Osteocyte (in vitro differentiated cells): ENCODE measurements at places on chromosomes 2 and 18. TPM values are rescaled to one million over a fixed set of nuclear protein-coding genes. Genes with fewer than 3 reads are reported as not detected.

- H3K27ac ChIP-seq: no peak overlapping the region
- no peaks in the 10 kb centered on the region for H3K27me3 ChIP-seq
- no peaks in the 10 kb centered on the region for H3K36me3 ChIP-seq
- no peak for DNase-seq
- peaks cover 17% of the 10 kb centered on the region for H3K4me1 ChIP-seq
- H3K4me3 ChIP-seq: no peak overlapping the region
Measured at GRCh38 chr18:61556316-61556715, 223.1 kb downstream of the CDH20 start.

GRCh38 chr18:40707797-40708196 lies 1247.2 kb upstream of the PIK3C3 start:
- no peak overlapping the region for H3K4me3 ChIP-seq
- H3K27me3 ChIP-seq: no peaks in the 10 kb centered on the region
- DNase-seq: no peak
- H3K36me3 ChIP-seq: no peaks in the 10 kb centered on the region
- no peak overlapping the region for H3K27ac ChIP-seq
- H3K4me1 ChIP-seq: peaks cover 5% of the 10 kb centered on the region

DNA sequence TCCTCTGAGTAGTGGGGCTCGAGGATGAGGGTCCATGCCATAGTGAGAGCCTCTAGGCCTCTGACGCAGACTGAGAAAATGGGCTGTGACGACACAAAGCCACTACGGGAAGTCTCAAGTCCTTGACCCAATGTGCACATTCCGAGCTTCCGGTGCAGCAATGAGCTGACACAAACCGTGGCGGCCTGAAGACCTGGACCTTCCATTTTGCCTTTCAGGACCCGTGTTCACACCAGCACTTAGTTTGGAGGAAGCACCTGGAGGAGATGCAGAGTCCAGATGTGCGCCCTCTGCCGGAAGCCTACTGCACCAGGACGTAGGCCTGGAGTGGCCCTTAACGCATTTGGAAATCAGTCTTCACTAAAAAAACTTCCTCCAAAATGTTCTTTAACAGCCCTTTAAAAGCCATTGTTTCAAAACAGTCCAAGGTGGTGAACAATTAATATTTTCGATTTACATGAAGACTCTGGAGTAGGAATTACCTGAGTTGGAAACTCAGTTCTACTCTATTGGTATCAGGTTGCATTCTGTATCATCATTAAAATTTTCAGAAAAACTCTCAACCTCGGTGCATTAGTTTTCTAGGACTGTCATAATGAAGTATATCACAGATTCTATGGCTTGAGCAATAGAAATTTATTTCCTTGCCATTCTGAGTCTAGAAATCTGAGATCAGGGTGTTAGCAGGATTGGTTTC lies 33.9 kb downstream of the BMP10 start:
- no peaks in the 10 kb centered on the region for H3K36me3 ChIP-seq
- no peak overlapping the region for H3K4me3 ChIP-seq
- no peak for DNase-seq
- H3K4me1 ChIP-seq: peaks cover 18% of the 10 kb centered on the region
- H3K27ac ChIP-seq: no peak overlapping the region

DNA sequence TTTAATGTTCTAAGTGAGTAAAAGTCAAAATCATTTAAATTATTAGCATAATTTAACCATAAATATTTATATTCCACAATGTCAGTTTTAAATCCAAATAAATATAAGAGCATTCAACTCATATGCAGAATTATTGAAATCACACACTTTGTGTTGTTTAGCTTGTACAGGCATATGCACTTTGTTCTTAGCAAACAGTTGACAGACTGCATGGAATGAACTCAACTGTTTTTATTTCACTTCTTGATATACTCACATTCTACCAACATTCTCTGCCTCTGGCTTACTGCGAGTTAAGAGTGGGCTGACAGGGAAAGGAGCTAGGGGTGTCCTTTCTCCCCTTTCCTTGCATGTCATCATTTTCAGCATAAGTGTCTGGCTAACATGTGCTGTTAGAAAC lies 7.6 kb upstream of the PIEZO2 start:
- no peak overlapping the region for H3K4me3 ChIP-seq
- no peaks in the 10 kb centered on the region for H3K36me3 ChIP-seq
- H3K27ac ChIP-seq: no peak overlapping the region
- H3K27me3 ChIP-seq: no peaks in the 10 kb centered on the region

- peaks cover 2% of the 10 kb centered on the region for H3K36me3 ChIP-seq
- no peak overlapping the region for H3K4me3 ChIP-seq
- H3K4me1 ChIP-seq: no peaks in the 10 kb centered on the region
- no peak for DNase-seq
- no peak overlapping the region for H3K27ac ChIP-seq
- peaks cover 7% of the 10 kb centered on the region for H3K27me3 ChIP-seq
Measured at GRCh38 chr2:206890179-206890578, 49.1 kb upstream of the CPO start.

DNA sequence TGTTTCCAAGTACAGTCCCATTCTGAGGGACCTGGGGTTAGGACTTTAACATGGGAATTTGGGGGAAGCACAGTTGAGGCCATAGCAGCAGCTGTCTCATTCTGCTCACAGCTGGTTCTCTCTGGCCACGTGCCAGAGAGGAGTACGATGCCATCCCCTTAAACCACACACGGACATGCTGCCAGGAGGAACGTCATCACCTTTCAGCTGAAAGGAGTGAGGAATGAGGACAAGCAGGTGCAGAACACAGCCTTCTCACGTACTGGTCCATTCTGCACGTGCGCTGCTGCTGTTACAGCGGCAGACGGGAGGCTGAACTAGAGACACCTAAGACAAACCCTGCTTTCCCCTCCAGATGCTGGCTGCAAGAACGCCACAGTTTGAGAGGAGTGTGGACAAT lies 33.5 kb downstream of the ODC1 start:
- peaks cover 6% of the 10 kb centered on the region for H3K36me3 ChIP-seq
- H3K4me1 ChIP-seq: peaks cover 40% of the 10 kb centered on the region

DNA sequence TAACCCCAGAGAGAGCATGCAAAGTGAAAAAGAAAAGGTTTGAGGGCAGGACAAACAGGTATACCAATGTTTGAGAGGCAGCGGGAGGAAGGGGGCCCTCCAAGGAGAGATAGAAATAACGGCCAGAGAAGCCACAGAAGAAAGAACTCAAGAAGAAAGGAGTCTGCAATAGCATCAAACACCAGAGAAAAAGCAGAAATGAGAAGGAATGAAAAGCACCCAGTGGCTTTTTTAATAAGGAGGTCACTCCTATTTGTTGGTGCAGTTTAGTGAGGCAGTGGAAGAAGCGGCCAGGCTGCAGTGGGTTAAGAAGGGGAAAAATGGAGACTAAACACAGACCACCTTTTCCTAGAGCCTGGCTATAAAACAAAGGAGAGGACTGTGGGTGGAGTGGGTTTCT lies 177.2 kb downstream of the THADA start:
- H3K36me3 ChIP-seq: peaks cover 3% of the 10 kb centered on the region
- no peak overlapping the region for H3K27ac ChIP-seq
- H3K4me3 ChIP-seq: no peak overlapping the region
- peaks cover 60% of the 10 kb centered on the region for H3K4me1 ChIP-seq
- H3K27me3 ChIP-seq: no peaks in the 10 kb centered on the region

GRCh38 chr2:179332903-179333302 lies 68.3 kb upstream of the SESTD1 start:
- peaks cover 3% of the 10 kb centered on the region for H3K36me3 ChIP-seq
- H3K4me1 ChIP-seq: peaks cover 51% of the 10 kb centered on the region
- H3K27me3 ChIP-seq: peaks cover under 1% of the 10 kb centered on the region
- H3K4me3 ChIP-seq: no peak overlapping the region
- DNase-seq: no peak

DNA sequence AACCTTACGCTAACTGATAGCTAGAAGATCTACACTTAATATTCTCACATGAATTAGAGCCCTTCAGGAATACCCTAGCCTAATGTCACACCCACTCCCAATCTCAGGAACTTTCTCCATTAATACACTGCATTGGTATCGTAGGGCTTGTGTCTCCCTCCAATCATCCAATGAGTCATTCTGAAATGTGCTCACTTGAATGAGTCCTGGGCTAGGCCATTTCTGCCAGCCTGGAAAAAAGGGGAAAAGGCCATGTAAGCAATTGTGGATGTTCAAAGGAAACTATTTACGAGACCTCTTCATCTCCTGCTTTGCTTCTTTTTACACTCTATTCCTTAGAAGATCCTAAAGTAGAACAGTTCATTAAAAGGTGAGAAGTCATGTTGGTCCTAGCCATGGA lies 18.8 kb downstream of the ZEB2 start:
- H3K27ac ChIP-seq: peak overlapping the region; percentile 11
- DNase-seq: no peak
- no peaks in the 10 kb centered on the region for H3K27me3 ChIP-seq
- H3K36me3 ChIP-seq: peaks cover 23% of the 10 kb centered on the region

DNA sequence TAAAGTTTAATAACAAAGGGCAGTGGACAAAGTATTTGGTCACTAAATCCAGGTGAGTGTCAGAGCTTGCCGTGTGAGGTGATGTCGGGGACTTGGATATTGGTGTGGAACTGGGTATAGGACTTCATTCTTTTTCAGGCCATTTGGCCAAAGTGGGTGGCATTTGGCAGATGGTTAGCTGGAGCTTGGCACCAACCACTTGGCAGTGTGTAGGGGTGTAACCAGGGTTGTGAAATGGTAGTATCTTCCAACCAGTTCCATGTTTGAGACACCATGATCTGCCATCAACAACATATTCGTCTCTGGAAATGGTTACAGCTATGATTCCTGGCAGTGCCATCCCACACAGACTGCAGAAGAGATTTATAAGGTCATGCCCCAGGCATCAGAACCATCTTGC lies 113.9 kb downstream of the CCDC85A start:
- DNase-seq: no peak
- no peak overlapping the region for H3K27ac ChIP-seq
- no peaks in the 10 kb centered on the region for H3K36me3 ChIP-seq
- H3K4me3 ChIP-seq: no peak overlapping the region
- H3K4me1 ChIP-seq: peaks cover 3% of the 10 kb centered on the region

DNA sequence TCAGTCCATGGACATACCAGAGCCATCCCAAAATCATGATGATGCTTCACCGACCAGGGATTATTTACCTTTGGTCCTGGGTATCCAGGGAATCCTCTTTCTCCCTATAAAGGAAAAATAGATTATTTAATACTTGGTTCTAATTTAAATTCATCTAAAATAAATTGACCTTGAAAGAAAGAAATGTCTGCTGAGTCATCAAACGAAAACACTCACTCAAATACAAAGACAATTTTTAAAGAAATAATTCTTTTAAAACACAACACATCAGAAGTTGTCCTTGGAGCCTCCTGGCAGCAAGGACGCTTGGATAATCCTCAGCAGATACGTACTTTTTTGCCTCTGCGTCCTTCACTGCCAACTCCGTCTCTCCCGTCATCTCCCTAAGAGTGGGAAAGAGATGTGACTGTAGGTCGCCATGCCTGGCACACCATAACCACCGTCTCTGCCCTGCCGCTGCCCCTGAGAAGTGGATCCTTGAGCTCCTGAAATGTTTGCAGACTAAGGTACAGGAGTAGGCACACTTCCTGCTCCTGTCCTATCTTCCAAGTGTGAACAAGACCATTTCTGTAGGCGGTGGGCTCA lies 65.6 kb downstream of the COL6A3 start:
- peaks cover 13% of the 10 kb centered on the region for H3K4me1 ChIP-seq
- no peak overlapping the region for H3K27ac ChIP-seq
- peaks cover 36% of the 10 kb centered on the region for H3K36me3 ChIP-seq
- no peak for DNase-seq
- no peak overlapping the region for H3K4me3 ChIP-seq

DNA sequence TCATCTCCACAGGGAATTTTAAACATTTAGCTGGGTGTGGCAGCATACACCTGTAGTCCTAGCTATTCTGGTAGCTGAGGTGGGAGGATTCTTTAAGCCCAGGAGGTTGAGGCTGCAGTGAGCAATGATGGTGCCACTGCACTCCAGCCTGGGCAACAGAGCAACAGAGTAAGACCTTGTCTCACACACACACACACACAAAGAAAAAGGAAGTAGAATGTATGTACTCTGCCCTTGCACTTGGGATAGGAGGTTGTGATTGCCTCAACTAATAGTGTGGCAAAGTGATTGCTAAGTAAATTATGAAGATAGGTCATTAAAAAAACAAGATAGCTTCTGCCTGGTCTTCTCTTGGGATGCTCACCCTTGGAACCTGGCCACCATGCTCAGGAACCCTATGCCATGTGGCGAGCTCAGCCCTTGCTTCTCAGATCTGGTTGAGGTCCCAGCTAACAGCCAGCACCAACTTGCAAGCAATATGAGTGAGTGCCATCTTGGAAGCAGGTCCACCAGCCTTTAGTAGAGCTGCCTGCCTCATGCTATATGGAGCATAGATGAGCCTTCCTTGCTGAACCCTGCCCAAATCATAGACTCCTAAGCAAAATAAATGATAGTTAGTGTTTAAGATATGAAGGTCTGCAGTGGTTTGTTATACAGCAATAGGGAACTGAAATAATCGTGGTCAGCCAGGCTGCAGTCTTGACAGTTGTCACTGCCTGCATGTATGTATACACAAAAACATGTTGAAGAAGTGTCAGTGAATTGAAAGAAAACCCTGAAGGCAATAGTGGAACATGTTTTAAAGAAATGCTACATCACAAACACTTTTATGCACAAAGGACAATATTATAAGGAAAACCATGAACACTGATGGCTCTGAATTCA lies 30.1 kb upstream of the PNO1 start:
- no peak overlapping the region for H3K27ac ChIP-seq
- no peak overlapping the region for H3K4me3 ChIP-seq
- DNase-seq: no peak
- H3K4me1 ChIP-seq: no peaks in the 10 kb centered on the region
- no peaks in the 10 kb centered on the region for H3K27me3 ChIP-seq

GRCh38 chr2:10035053-10035422 lies 8.3 kb upstream of the KLF11 start:
- DNase-seq: no peak
- H3K4me3 ChIP-seq: no peak overlapping the region
- H3K27ac ChIP-seq: no peak overlapping the region
- no peaks in the 10 kb centered on the region for H3K36me3 ChIP-seq

GRCh38 chr2:174516501-174517378 lies 29.9 kb upstream of the GPR155 start:
- H3K27me3 ChIP-seq: peaks cover 43% of the 10 kb centered on the region
- H3K27ac ChIP-seq: no peak overlapping the region
- H3K4me3 ChIP-seq: no peak overlapping the region
- DNase-seq: no peak

GRCh38 chr2:28411166-28411755 lies 18.6 kb downstream of the FOSL2 start:
- H3K4me1 ChIP-seq: peaks cover 41% of the 10 kb centered on the region
- peaks cover 64% of the 10 kb centered on the region for H3K36me3 ChIP-seq
- H3K27me3 ChIP-seq: no peaks in the 10 kb centered on the region
- H3K4me3 ChIP-seq: no peak overlapping the region

DNA sequence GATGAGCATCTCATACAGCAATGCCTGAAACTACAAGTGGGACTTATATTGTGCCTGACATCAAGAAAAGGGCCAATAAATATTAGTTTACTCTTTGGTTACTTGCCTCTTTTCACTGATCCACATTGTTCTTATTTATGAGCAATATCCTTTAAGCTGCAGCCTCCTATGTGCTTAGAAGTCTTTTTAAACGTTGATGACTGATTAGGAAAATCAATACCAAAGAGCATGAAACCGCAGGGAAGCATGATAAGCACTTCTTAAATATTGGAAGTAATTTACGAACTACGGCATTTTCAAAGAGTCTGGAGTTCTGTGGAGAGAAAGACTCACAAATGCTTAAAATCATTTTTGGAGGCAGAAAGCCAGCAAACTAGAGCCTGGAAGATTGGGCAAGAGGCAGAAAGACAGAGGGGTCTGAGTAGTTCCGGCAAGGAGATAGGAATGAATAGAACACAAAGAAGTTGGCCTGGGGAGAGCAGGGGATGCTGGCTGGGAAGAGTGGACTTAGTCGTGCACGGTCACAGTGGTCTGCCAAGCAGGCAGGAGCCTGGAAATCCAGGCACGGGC lies 122.6 kb upstream of the NOSTRIN start:
- H3K27ac ChIP-seq: no peak overlapping the region
- H3K4me1 ChIP-seq: peaks cover 12% of the 10 kb centered on the region
- H3K36me3 ChIP-seq: peaks cover 2% of the 10 kb centered on the region

MC4R gene
- not detected in 2 replicates for total RNA-seq

DNER gene
- 0.13 and 0.19 TPM in 2 replicates for total RNA-seq

GALNT14 gene
- 3.6 and 4.1 TPM in 2 replicates for total RNA-seq

NPAS2 gene
- total RNA-seq: 16.6 and 21.4 TPM in 2 replicates
